WERI-Rb-1 (cell line): ENCODE measurements at places on chromosomes 4 and X.

- no peak for DNase-seq
These were observed 70.3 kb upstream of the UCP1 start for GRCh38 chr4:140639066-140639465.

GRCh38 chrX:47030339-47030738, 47.9 kb upstream of the RGN start:
- no peak for DNase-seq

DNA sequence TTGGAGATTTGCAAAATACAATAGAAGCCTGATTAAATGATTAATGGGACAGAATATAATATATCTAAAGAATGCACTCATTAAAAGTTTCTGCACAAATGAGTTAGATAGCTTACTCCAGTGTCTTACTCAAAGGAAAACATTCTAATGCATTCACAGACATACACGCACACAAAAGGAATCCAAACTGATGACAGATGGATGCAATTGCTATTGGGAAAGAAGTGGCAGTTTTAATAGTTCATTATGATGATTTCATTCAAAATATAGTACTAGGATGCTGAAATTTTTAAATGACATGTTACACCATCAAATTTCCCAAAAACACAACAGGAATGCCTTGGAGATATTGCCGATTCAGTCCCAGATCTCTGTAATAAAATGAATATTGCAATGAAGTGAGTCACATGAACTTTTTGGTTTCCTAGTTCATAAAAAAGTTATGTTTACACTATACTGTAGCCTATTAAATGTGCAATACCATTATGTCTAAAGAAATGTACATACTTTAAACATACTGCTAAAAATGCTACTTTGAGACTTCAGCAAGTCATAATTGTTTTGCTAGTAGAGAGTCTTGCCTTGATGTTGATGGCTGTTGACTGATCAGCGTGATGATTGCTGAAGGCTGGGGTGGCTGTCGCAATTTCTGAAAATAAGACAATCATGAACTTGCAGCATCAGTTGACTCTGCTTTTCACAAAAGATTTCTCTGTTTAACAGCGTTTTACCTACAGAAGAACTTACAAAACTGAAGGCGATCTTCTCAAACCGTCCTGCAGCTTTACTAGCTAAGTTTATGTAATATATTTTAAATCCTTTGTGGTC, 45.6 kb downstream of the BBS12 start:
- no peak for DNase-seq

- no peak for DNase-seq
These were observed 14.3 kb downstream of the SHROOM3 start for GRCh38 chr4:76449362-76449767.

- no peak for DNase-seq
These were observed 56.2 kb upstream of the CCDC160 start for GRCh38 chrX:134180601-134181274.

DNA sequence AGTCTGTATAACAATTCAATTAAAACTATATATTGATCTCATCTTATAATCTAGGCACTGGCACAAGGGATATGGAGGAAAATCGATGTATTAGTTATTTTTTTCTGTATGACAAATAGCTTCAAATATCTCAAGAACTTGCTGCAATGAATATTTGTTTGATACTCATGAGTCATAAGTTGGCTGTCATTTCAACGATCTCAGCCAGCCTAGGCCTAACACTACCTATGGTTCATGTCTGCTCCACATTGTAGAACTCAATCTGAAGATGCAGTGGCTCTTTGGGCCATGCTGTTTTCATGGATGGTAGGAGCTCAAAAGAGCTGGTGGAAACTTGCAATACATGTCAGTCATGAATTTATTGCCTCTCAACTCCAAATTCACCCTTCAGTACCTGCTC, 44.7 kb downstream of the MAGEB17 start:
- no peak for DNase-seq

DNA sequence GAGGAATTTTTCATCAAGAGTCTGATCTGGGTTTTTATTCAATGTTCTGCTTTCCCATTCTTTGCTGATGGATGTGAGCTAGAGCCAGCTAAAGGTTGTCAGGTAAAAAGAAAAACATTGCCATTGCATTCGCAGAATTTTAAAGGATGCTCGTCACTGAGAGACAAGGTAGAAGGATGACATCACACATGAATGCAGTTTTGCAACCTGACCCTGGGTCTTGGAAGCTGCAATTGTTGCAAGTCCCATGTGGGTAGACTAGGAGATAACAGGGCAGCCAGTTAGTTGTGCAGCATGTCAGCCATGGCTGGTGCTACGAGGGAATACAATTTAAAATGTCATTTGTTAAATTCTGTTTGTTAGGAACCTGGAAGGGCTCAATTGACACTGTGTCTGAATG, 73.9 kb upstream of the MXRA5 start:
- no peak for DNase-seq

DNA sequence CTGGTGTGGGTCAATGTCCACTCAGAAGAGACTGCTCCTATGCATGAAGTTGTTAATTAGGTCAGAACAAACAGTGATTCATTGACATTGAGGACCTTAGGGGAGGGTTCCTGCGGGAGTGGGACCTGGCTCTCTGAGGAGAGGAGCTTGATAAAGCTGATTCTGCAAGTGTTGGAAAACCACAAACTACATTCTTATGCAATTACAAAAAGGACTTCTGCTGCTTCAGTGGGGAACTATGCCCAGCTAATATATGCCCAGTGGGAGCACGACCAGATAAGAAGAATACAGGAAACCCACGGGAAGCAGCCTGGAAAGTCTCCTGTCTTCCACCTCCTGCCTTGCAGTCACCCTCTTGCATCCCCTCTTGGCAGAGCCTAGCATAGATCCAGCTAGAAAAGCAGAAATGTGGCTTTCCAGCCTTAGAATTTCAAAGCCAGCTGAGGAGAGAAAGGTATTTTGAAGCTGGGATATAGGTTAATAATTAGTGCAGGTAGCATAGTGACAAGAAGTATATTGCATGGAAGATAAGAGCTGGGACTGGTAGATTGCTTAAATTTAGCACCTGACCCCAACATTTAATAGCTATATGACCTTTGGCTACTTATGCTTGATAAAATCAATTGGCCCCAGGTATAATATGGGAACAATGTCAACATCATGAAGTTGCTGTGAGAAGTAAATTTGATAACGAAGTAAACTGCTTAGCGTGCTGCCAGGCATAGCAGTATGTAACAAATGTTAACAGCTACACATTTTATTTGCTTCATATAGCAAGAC, 34.9 kb upstream of the UGT8 start:
- no peak for DNase-seq
